ENCODE measurements at places on chromosomes 12 and 14.

DNA sequence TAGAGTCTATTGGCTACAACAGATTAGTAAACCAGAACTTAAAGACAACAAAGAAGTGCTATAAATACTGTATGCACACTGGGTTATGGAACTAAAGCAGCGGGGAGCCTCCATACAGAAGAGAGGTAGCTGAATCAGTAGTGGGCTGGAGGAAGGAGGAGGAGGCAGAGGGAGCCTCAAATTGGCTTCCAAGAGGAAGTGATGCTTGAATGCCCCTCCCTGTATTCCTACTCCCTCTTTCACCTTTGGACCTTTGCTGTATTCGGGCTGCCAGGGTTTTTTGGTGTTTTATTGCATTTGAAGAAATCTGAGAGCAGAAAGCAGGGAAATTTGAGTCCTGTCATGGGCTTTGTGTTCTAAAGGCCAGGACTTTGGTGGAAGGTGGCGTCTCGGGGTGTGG is 104.0 kb upstream of the PTPRB start:
- DNase-seq = no peak

DNA sequence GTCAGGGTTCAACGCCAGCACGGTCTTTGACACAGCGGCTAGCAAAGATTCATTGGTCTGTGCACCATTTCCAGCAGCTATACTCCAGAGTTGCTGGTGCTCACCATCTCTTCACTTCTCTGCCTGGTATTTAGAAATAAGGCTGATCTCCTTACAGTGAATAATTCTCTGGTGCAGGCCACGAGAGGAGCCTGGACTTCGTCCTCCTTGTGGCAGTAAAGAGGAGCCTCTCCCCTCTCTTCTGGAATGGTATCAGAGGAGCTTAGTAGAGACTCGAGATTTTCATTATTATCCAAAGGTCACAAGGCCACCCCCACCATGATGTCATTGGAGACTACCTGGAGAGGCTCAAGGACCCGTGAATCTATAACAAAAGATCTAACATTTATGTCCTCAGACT is 30.8 kb upstream of the BCL2L14 start:
- no peak for DNase-seq

DNA sequence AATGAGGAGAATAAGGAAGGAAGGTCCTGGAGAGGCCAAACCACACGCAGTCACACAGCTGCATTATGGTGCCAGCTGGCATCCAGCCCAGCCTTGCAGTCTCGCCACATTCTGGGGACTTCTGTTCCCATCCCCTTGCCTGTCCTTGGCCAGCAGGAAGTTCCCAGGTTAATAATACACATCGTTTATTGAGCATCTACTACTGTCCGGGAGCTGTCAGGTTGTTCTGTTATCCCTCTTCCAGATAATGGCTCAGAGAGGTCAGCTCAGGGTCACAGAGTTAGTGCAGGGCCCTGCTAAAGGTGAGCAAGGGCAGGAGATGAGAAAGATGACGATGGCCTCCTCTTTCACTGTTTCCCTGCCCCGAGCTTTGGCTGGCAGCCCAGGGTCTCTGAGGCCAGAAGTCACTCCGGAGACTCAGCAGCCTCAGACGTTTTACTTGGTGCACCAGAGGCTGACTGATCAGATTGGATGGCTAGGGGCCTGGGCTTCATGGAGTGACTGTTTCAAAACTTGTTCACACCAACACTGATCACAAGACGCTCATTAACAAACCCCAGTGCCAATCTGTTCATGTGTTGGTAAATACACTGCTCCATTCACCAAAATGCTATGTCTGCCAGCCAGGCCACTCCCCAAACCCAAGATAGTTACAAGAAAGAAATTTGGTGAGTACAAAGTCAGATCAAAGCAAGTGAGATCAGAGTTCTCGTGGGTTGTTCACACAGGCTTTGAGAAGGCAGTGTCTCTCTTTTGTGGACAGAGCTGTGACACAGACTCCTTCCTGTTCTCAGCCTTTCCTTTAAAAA is 79.2 kb downstream of the B4GALNT3 start:
- DNase-seq = no peak

- no peak for DNase-seq
These were observed 54.9 kb downstream of the TRMT5 start for GRCh38 chr14:60926002-60926401.

GRCh38 chr12:49525942-49526341 is 12.9 kb upstream of the KCNH3 start:
- no peak for DNase-seq

- DNase-seq = peak; percentile 86
These were observed 1.9 kb upstream of the BAZ2A start for GRCh38 chr12:56631790-56632700.

DNA sequence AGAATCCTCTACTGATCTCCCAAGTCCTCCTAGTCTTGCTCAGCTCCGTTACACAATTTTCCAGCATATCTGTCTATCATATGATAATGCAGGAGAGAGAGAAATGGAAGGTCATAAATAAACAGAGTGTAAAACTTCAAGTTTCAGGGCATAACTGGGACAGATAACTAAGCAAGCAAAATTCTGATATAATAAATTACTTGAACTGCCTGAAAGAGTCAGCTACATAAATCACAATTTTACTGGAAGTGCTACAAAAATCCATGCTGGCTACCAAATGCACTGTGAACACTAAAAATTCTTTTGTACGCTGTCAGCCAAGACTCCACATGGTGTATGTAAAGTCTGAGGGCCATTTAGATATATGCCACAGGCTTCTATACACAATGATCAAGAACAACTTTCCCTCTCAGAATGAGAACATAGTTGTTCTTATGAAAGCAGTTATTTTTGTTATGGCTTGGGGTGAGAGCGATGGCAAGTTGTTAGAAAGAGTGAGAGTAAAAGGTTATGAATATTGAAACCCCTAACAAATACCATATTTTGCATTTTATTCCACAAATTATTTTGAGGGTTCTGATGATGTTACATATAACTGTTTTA is 41.1 kb downstream of the GRIP1 start:
- DNase-seq = no peak

DNA sequence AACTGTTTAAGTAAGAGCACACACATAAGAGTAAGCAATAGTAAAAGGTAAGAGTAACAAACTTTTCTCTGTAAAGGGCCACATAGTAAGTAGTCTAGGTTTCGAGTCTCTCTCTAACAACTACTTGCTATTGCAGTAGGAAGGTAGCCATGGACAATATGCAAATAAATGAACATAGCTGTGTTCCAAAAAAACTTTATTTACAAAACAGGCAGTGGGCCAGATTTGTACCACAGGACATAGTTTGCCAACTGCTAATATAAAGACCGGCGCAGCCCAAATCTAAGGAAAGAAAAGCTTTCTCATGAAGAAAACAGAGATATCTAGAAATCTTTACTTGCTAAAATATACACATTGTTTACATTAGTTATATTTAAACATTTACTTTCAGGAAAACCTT is 239.0 kb upstream of the EGLN3 start:
- no peak for DNase-seq

DNA sequence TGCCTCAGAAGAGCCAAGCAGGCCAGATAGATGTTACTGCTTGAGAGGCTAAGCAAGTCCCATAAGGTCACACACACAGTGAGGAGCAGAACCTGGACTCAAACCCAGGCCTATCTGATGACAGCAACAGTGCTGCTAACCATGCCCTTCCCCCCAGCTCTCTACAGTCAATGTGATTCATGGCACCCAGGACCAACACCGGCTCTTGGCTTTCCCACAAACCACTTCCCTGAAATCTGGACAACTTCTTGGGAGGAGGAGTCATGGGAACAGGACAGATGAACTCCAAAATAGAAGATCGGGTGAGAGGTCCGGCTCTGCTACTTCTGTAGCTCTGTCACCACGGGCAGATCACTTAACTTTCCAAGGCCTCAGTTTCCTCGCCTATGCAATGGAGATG is 716 bp upstream of the PTGDR start:
- DNase-seq = no peak

DNA sequence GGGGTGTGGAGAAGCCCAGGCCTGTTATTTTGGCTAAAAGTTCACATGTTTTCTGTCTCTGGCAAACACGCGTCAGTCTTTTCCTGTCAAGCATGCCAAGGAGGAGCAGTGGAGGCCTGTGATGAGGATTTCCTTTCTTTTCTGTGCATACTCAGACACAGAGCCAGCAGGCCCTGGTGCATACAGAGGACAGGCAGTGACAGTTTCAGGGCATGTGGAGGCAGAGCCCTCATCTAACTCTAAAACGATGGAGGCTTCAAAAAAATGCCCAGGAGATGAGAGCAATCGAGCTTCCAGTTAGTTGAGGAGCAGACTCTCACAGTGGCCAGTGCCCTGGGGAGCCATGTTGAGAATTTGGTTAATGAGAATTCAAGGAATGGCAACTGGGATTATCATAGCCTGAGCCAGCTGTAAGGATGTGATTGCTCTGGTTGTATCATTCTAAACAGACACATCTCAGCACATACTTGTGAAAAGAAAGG is 66.5 kb downstream of the TRAFD1 start:
- DNase-seq = no peak

DNA sequence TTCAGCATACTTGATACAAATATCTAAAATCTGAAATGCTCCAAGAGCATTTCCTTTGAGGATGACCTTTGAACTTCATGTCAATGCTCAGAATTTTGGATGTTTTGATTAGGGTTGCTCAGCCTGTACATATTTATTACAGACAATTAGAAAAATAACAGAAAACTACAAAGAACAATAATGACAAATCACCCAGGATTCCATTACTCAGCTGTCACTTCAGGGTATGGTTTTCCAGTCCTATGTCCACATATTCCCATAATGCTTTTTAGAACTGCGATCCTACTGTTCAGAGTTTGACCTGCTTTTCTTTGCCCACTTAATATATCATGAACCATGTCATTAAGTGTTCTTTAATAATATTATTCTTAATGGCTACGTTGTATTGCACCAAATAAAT is 11.4 kb downstream of the DLGAP5 start:
- no peak for DNase-seq

GRCh38 chr12:64178122-64178521 is 44.0 kb downstream of the KICS2 start:
- no peak for DNase-seq

GRCh38 chr12:18861287-18861858 is 123.5 kb downstream of the CAPZA3 start:
- no peak for DNase-seq

- DNase-seq = no peak
These were observed 134.2 kb upstream of the SLCO1C1 start for GRCh38 chr12:20560935-20561334.

- no peak for DNase-seq
These were observed 155.1 kb downstream of the BTG1 start for GRCh38 chr12:91990525-91990924.

GRCh38 chr12:85138833-85139232 is 102.7 kb downstream of the LRRIQ1 start:
- DNase-seq = no peak

DNA sequence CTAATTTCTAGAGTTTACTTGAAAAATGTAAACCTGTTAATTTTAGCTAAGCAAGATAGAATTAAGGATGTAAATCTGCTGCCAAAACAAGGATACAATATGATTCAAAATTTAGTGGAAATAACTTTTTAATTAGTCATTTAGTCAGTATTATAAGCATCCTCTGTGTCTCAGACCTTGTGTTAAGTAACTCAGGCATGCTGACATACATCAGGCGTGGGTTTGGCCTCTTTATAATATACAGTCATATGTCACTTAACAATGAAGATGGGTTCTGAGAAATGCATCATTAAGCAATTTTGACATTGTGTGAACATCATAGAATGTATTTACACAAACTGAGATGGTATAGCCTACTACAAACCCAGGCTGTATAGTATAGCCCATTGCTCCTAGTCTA is 386.9 kb downstream of the ZFP36L1 start:
- no peak for DNase-seq

- no peak for DNase-seq
These were observed 13.0 kb upstream of the FMNL3 start for GRCh38 chr12:49720214-49720613.
